ENCODE measurements at places on chromosomes 5 and 9. TPM values are rescaled to one million over a fixed set of nuclear protein-coding genes. Genes with fewer than 3 reads are reported as not detected.

DNA sequence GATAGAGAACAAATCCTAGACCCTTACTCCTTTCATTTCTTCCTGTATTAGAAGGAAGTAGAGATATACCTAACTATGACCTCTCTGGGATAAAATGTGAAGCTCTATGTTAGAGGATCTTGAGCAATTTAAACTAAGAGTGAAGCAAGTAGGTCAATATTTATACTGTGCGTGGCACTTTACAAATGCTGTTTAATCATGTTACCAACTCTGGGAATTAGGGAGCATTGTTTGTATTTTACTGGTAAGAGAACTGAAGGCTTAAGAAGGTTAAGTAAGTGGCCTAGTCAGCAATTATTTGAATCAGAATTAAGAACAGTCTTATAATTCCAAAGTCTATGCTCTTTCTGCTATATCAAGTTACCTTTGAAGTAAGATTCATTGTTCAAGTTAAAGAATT lies 12.0 kb downstream of the TNC start:
- no peak for DNase-seq

DNA sequence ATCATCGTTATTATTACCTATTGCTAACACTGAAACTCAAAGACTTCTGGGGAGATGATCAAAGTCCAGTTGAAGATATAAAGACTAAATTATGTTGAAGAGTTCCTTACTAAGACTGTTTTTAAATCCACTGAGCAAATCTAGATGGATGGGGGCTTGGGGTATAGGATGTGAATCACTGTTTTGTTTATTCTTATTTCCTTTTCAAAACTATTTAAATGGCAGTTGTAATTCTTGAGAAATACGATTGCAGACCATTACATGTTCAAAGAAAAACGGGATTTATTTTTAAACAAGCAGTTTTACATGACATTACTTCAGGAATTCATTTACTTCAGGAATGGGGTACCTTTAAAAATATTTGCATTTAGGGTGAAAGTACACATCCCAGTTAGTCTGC lies 4.3 kb downstream of the RASGRF2 start:
- DNase-seq: no peak

GRCh38 chr5:125891061-125891725 lies 532.0 kb upstream of the GRAMD2B start:
- no peak for DNase-seq

HEMGN gene
- not detected for total RNA-seq

HK3 gene
- 1.6 TPM for total RNA-seq

Data from H4 (cell line).